ENCODE measurements at places on chromosomes 12 and 14.

DNA sequence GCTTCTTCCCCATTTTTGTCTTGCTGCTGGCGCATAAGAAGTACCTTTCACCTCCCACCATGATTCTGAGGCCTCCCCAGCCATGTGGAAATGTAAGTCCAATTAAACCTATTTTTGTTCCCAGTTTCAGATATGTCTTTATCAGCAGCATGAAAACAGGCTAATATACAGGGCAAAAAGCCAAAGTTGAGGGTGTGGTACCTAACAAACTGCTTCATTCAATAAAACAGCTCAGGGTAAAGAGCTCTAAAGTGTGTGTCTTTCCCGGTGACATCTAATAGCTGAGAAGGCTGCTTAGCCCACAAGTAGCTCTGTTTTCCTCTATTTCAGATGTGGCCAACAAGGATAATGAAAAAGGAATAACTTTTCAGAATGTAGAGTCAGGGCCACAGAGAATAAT lies 76.7 kb upstream of the SLC8A3 start:
- DNase-seq = no peak

DNA sequence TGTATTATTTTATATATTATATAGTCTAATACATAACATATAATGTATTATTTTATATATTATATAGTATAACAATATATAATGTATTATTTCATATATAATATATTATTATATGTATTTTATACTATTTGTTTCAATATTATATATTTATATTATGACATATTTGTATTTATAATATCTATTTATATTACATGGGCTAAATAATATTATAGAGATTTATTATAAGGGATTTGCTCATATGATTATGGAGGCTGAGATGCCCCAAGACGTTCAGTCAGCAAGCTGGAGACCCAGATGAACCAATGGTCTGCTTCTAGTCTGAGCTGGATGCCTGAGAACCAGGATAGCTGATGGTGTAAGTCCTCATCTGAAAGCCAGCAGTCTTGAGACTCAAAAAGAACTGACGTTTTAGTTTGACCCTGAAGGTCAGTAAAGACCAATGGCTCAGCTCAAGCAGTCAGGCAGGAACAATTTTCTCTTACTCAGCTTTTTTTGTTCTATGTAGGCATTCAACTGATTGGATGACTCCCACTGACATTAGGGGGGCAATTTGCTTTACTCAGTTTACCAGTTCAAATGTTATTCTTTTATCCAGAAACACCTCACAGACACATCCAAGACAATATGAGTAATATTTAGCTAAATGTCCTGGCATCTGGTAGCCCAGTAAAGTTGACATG lies 130.4 kb downstream of the FLRT2 start:
- no peak for DNase-seq

GRCh38 chr12:113056631-113057488 lies at the start of gene DTX1:
Gene DTX1, plus strand, starts transcription at chr12:113056730. Its CDS starts 1,463 bp downstream, at chr12:113058193.
- DNase-seq = no peak

GRCh38 chr14:33908540-33909223 lies 42.2 kb downstream of the EGLN3 start:
- DNase-seq = no peak

GRCh38 chr12:3603576-3603975 lies 112.6 kb downstream of the PRMT8 start:
- no peak for DNase-seq
